ENCODE measurements at places on chromosomes 5 and 9. TPM values are rescaled to one million over a fixed set of nuclear protein-coding genes. Genes with fewer than 3 reads are reported as not detected.

DNA sequence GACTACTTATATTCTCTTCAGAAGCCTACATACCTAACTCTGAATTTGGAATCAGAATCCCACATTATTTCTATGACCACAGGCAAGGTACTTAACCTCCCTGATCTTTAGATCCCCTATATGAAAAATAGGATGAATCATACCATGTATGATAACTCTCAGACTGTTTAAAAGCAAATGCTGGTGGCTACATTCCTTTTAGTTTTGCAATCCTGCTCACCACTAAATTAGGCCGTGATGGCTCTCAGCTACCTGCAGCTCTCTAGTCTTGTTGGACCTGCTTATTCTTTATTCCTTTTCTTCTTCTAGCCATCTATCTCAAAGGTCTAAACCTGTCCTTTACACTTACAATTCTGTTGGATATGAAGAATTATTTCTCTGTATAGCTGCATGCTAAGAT, 303.4 kb upstream of the ATP10B start:
- DNase-seq: no peak

GRCh38 chr5:162068936-162069335, 1.4 kb downstream of the GABRG2 start:
- DNase-seq: no peak

- no peak for DNase-seq
Measured at GRCh38 chr5:68445257-68446069, 229.9 kb downstream of the PIK3R1 start.

- DNase-seq: no peak
Measured at GRCh38 chr5:1824903-1825841, 24.0 kb downstream of the NDUFS6 start.

The SNCAIP gene
- total RNA-seq: 11.3 TPM

DNA sequence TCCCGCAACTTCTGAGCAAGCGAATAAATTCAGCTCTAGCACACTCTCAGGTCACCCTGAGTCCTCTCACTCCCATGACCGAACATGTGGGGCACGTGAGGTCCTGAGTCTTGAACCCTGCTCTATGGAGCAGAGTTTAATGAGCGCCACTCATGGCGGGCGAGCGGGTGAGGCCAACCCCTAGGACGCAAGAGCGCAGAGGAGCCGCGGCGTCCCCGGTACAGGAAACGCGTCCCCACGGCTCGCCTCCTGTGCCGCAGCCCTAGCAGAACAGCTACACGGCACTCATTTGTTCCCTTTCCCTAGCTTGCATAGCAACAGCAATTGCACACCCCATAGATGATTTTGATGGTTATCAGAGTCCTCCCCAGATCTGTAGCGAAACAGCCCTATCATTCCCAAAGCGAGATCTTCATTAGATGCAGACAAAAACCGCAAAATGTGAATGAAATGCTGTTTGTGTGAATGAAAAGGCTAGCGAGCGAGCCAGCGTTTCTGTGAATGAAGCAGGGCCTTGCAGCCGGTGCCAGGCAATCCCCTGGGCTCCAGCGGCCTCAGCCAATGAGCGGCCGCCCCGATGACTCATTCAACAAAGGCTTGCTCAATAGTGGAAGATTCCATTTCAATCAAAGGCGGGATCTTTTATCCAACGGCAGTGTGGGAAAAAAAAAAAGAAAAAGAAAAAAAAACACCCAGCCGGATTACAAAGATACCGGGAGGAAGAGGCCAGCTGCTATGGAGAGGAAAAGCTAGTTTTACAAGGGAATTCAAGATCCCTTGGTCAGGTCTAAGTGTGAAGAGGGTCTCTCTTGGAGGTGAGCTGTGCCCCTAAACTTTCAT, 1.5 kb upstream of the SHC3 start:
- peak; percentile 93 for DNase-seq
